ENCODE measurements at places on chromosomes 12 and 14.
A peak's percentile ranks its signal among the peaks of the same experiment; 100 is the strongest.

GRCh38 chr12:27284751-27285150, 40.7 kb downstream of the STK38L start:
- peak; percentile 21 for DNase-seq

DNA sequence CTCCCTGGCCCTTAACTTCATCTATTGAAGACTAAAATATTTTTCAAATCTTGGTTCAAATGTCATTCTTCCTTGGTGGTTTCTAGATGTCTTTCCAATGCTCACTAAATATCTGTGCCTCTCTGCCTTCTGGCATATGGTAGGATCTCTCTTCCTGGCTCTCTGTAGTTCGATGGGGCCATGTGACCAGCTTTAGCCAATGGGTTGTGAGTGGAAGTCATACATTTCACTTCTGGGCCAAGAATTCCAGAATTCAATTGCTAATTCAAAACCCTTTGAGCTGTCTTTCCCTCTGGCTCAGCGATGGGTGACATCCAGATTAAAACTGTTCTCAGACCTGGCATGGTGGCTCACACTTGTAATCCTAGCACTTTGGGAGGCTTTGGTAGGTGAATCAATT, 25.8 kb upstream of the CTDSP2 start:
- no peak for DNase-seq

DNA sequence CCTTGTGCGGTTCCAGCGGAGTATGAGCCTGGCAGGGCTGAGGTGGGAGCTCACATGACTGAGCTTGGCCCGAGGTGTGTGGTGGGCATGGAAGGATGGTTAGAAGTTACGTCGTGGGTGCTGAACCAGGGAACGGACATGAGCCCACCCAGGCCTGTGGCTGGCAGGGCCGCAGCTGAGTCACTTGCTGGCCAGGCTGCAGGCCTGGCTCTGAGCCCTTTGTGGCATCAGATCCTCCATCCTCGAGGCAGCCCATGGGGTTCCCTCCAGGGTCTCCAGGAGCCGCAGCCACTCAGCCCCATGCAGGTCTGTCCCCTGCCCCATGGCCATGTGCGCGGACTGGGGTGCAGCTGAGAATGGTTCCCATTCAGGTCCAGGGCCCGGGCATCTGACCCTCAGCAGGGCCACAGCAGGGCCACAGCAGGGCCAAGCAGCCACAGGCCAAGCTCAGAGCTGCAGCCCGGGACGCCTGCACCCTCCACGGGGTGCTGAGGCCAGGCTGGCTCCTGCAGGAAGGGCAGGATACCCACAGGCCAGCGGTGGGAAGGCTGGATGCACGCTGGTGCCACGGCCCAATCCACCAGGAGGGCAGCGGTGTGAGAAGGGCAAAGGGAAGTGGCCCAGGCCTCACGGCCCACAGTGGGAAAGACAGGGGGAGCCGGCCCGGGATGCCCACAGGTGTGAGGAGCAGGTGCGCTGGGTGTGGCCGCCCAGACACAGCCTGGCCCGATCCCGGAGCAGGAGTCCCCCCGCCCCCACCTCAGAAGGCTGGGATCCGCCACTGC, 26.3 kb upstream of the ULK1 start:
- DNase-seq: no peak

DNA sequence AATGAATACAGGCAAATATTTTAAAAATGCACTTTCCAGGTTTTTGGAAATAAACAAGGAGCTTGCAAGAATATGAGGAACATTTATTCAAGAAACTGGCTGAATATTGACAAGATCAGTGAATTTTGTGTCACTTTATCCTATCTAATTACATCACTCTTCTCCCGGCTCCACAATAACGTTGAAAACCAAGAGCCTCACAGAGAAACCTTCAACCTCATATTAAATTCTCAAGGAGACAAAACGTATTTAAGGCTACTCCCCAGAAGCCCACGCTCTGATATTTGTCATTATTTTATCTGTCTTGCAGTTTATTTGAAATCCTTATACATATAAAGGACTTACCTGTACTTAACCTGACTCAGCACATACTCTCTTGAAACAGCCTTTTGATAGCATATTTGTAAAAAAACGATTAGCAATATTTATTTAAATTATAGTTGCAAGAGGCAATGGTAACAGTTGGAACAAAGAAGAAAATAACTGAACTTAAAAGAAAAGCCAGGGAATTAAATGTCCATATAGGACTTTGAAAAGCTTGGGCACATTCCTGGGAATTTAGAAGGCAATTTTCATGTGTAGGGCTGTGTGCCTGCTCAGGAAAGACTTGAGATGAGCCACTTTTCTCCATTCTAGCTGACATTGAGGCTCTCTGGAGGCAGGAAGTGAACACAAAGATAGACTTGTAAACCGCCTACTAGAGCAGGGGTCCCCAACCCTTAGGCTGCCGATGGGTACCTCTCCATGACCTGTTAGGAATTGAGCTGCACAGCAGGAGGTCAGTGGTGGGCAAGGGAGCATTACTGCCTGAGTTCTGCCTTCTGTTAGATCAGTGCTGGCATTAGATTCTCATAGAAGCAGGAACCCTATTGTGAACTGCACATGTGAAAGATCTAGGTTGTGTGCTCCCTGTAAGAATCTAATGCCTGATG, 636.4 kb downstream of the SLC16A7 start:
- no peak for DNase-seq

GRCh38 chr12:131506426-131506825, 204.5 kb upstream of the SFSWAP start:
- DNase-seq: no peak

DNA sequence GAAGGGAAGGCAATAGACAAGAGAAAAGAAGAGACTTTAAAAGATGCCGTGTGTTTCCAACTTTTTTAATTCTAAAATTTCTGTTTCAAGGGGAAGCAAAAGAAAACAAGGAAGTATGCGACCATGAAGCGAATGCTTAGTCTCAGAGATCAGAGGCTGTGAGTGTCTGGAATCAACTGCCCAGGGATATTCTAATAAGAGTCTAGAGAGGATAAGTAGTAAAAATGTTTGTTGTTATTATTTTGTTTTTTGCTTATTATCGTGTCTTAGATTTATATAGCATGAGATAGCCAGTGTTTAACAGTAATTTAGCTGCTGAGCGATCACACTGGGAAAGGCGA, 421 bp downstream of the FCF1 start:
- DNase-seq: no peak

DNA sequence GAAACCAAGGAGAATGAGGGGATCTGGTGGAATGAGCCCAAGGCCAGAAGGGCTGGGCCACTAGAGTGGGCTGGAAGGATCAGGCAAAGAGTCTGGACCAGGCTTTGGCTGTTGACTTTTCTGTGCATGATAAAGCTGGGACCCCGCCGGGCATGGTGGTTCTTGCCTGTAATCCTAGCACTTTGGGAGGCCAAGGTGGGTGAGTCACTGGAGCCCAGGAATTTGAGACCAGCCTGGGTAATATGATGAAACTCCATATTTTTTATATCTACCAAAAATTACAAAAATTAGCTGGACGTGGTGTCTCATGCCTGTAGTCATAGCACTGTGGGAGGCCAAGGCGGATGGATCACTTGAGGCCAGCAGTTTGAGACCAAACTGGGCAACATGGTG, 393 bp upstream of the KLHL33 start:
- DNase-seq: no peak
